ENCODE measurements at places on chromosomes 4 and X.
A peak's percentile ranks its signal among the peaks of the same experiment; 100 is the strongest.

- DNase-seq, result no peak
Measured at GRCh38 chr4:97496298-97496873, 646.9 kb downstream of the STPG2 start.

DNA sequence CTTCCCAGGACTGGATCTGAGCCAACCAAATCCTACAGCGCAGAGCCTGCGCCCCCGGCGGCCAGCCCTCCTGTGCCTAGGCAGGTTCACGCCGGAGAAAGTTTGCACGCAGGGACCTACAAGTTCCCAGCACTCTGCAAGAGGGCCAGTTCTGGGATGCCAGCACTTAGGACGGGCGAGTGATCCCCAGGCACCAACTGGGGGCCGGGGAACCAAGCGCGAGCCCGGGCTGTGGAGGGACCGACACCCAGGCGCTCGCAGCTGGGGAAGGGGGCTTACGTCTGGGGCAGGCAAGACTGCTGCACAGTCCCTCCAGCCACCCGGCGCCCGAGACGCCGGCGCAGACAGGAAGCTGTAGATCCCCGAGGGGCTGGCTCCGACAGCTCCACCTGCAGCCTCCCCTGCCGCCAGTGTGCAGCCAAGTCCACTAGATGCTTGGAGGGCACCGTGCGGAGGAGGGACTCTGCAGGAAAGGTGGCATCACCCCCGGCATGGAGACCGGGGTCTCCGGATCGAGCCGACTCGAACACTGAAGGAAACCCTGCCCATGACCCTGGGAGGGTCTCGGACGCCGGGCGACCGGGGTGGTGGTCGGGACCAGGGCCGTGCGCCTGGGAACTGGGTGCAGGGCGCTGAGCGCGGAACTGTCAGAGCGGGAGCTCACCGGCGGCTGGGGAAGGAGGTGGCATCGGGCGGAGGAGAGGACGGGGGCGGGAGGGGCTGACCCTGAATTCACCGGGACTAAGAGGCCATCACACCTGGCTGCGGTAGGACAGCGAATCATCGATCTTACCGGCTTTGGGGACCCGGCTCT, 566 bp downstream of the CORIN start:
- peak; percentile 43 for DNase-seq

DNA sequence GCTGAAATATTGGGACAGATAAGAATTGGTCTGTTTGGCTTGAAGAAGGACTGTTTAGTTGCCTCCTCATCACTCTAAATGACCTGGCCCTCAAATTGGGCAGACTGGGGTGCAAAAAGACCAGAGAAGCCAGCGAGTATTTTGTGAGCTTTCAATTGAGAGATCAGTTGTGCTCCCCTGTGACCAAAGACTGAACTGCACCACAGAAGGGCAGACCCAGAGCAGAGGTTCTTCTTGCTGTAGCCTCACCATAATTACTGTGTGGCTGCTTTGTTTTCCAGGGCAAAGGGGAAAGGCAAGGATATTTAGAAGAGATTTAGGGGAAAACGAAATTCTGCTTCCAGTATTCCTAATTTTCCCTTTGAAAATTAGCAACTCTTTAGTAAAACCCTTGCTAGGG, 104.0 kb upstream of the MBNL3 start:
- no peak for DNase-seq

- DNase-seq, result no peak
Measured at GRCh38 chrX:153650959-153651358, 4.0 kb downstream of the DUSP9 start.

GRCh38 chr4:114015444-114015899, 36.0 kb upstream of the ARSJ start:
- no peak for DNase-seq

DNA sequence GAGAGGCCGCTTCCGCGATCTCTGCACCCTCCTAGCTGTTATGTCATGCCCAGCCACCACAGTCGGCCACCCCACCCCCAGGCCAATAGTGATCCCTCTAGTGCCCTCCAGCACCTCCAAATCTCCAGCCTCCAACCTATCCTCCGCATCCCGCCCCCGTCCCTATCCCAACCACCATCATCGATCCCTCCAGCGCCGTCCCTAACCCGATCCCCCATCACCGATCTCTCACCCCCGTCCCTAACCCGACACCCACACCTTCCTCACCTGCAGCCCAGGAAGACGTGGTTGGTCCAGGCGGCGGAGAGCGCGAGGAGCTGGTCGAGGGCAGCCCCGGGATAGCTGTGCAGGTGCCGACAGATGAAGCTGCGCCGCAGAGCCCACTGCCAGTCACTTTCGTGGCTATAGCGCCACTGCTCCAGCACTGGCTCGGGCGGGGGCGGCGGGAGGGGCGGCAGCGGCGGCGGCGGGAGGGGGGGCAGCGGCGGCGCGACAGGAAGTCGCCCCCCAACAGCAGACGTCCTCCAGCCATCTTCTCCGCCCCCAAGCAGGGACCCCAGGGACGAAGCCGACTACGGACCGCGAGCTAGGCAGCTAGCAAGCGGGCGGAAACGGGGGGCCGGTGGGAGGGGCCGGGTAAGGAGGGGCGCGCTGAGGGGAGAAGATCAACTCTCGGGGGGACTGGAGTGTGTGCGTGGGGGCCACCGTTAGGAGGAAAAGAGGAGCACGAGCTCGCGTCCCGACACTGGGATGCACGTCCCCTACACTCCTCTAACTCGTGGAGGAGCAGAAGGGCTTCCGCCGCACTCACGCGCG, 552 bp downstream of the NKRF start:
- DNase-seq, result peak; percentile 37

GRCh38 chrX:19569930-19570329, 54.6 kb upstream of the MAP3K15 start:
- DNase-seq, result no peak

- DNase-seq, result no peak
Measured at GRCh38 chr4:158302076-158302866, 92.0 kb downstream of the TMEM144 start.

DNA sequence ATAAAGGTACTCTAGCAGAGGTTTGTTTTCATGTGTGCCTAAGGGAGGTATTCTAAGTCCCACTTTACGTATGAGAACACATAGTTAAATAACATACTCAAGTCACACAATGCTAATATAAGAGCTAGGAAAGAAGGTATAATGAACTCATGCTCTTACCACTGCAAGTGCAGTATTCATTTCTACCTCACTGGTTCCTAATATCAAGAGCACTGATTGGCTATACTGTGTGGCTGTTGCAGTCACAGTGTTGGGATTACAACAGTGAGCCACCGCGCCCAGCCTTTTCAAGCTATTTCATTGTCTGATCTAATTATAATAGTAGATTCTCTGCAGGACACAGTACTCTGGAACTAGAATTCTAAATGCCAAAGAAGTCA, 84.0 kb downstream of the PDS5A start:
- DNase-seq, result no peak

DNA sequence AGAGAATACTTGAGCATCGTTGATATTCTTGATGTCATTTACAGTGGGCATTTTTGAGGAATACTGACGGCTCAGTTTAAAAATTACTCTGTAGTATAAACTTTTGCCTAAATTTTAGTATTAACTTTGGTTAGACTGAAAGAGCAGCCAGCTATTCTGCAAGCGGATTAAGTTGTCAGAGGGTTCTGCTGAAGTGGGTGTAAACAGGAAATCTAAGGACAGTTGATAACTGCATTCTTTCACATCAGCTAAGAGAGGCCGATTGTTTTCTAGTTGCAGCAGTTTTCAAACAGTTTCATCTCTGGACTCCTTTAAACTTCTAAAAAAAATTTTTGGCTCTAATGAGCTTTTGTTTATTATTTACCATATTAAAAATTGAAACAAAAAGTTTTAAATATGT, 149.6 kb downstream of the RAPGEF2 start:
- no peak for DNase-seq

GRCh38 chrX:143636831-143637230, 930 bp upstream of the SLITRK4 start:
- DNase-seq, result no peak

DNA sequence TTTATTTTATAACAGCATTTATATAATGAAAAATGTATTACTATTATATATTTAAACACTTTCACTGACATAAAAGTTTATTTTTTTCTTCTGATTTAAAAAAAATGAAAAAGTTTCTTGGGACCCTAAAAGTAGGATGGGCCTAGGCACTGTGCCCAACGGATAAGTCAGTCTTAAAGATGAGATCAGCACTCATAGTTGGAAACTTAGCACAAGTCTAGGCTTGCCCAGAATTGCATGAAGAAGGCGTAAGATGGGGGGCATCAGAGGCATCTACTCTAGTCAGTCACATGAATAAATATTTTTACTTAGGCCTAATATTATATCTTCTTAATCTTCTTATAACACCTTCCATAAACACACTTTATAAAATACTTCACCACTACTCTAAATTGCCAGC, 306.7 kb upstream of the GRID2 start:
- no peak for DNase-seq

DNA sequence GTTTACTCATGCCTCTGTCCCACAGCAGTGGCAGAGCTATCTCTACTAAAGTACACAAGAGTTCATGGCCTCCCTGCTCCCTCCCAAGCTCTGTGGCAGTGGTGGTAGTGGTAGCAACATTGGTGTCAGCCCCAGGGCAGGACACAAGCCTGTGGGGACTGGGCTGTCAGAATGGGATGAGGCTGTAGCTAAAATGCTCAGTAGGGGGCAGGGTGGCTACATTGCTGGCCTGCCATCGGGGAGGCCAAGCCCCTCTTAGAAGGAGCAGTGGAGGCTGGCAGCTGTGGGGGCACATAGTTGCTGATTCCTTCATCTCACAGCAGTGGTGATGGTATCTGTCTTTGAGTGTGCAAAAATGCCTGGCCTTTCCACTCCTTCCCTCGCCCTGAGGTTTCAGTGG, 461.7 kb downstream of the PCDH18 start:
- no peak for DNase-seq

DNA sequence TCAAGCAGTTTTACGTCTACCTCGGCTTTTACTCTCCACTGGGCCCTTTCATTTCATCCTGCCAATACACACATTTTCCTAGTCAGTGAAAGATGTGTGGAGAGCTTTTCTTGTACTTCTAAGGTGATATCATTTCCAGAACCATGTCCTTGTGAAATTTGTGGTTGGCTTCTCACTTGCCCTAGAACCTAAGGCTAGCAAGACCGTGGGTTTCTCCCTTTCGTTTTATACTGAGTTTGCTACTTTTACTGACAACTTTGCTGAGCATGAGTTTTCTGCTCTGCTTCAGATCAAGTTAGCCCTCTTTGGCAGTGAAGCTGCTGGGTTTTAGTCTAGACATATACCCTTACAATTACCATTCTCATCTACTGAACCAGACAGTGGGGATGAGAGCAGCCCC, 95.7 kb upstream of the FRMPD4 start:
- DNase-seq, result no peak

DNA sequence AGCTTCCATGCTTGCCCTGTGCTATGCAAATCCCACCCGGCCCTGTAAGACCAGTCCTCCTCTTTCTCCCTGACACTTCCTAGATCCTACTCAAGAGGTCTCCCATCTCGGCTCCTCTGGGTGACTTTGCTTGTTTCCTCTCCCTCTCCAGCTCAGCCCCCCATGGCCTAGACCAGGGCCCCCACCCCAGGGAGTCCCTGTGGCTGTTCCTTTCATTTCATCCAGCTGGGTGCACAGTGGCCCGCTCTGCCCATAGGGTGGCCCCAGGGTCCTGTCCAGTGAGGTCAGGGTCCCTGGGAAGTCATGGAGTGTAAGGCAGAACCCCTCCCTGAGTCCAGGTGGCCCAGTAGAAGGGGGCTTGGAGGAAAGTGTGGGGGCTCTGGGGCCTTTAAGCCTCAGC, 52.3 kb upstream of the NKX1-1 start:
- DNase-seq, result no peak

- no peak for DNase-seq
Measured at GRCh38 chr4:169650227-169650936, 30.0 kb downstream of the CLCN3 start.

GRCh38 chrX:153334654-153335295, 822 bp downstream of the ZNF275 start:
- DNase-seq, result peak; percentile 49

DNA sequence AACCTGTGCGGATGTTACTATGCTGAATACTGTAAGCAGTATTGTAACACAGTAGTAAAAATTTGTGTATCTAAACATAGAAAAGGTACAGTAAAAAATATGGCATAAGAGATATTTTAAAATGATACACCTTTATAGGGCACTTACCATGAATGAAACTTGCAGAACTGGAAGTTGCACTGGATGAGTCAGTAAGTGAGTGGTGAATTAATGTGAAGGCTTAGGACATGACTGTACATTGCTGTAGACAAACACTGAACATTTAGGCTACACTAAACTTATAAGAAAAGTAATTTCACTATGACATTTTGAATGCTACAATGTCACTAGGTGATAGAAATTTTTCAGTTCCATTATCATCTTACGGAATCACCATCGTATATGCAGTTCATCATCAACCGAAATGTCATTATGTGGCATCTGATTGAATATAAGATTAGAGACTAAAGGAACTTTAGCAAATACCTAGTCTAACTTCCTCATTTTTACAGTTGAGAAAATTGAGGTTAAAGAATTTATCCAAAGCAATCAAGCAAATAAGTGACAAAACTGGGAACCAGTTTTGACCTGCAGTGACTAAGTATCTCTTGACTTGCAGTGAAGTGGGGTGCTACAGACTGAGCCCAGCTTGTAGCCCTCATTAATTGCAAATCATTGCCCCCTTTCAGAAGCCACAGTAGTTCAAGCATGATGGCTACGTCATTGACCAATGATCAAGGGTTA, 55.3 kb downstream of the EGF start:
- DNase-seq, result no peak

GRCh38 chr4:121108557-121108956, 36.2 kb upstream of the NDNF start:
- no peak for DNase-seq

GRCh38 chr4:60846678-60847077, 353.4 kb upstream of the ADGRL3 start:
- no peak for DNase-seq

DNA sequence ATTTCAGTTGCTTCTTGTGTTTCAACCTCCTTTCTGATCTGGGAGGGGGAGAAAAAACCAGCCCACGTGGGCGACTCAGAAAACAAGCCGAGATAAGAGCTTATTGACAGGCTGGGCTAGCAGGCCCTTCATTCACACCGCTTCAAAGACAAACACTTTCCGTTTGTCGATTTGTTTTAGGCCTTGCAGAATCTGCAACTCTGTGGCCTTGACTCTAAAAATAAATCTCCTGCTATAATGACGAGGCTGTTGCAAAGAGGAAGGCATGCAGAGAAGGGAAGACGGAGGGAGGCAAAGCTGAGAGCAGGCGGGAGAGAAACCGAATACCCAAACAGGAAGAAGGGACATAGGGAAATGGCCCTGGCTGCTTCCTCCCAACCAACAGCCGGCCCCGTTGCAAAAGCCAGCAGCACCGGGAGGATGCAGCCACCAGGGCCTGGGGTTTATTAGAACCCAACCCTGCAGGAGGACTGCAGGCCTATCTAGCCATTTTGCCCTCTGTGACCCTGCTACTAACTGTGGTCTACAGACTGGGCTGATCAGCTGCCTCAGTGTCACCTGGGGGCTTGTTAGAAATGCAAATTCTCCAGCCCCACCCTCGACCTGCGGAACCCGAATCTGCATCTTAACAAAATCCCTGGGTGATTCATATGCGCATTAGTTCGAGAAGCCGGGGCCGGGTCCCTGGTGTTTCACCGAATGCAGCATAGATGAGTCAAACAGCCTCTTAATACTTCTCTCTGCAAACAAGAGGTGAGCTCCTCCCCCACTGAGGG, 325.5 kb downstream of the BCOR start:
- no peak for DNase-seq
